ENCODE measurements at places on chromosomes 16 and 17.

DNA sequence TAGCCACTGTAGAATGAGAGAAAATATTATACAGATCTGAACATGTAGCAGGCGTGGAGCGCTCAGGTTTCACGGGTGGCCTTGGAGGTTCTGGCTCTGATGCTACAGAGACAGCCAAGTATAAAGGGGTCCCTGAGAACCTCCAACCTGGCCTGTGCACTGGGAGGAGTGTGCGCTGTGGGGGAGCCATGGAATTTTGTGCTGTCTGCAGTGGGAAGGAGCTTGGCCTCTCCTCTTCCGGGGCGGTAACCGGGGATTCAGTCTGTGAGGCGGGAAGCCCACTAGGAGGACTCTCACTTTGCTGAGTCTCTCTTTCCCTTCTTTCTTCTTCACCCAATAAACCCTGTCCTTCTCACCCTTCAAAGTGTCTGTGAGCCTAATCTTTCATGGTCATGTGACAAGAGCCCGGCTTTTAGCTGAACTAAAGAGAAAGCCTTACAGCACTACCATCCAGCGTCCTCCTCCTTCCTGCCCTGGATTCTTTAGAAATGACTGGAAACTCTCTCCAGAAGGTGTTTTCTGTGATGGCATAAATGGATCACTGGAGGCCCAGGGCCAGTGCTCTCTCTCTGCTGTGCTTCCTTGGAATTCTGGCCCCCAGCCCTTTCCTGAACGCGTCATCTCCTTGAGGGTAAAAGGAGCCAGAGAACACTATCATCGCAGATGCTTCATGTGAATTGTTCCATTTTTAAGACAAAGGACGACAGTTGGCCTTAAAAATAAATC is 232.1 kb upstream of the CACNG5 start:
- no peaks in the 10 kb centered on the region for H3K27me3 ChIP-seq
- no peak overlapping the region for H3K4me3 ChIP-seq
- no peaks in the 10 kb centered on the region for H3K36me3 ChIP-seq
- H3K27ac ChIP-seq: no peak overlapping the region

DNA sequence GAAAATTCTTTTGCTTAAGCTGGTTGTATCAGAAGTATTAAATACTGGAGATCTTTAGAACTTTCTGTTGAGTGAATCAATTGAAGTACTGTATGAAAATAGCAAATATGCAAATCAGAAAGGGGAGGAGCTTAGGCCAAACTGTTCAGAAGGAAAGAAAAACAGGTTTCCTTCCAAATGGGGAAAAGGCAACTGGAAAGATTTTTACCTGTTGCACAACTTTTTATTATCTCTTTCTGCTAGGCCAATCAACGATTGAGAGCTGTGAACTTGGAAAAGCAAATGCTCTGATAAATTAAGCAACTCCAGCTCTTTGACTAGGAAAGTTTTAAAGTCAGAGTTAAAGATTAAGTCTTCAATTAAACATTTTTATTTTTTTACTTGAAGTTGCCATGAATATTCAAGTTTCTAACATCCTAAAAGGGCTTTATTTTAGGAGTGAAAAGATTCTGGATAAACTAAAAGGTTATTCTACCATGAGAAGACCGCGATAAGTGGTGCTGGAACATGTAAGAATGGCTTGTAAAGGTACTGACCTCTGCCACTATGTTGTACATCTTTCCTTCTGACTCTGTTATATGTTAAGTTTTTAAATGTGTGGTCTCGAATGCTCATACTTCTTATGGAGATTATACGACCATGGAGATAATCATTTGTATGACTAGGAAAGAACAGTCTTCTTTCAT is 16.5 kb downstream of the DCUN1D3 start:
- no peak overlapping the region for H3K27ac ChIP-seq
- H3K4me3 ChIP-seq: no peak overlapping the region
- peaks cover 3% of the 10 kb centered on the region for H3K36me3 ChIP-seq

DNA sequence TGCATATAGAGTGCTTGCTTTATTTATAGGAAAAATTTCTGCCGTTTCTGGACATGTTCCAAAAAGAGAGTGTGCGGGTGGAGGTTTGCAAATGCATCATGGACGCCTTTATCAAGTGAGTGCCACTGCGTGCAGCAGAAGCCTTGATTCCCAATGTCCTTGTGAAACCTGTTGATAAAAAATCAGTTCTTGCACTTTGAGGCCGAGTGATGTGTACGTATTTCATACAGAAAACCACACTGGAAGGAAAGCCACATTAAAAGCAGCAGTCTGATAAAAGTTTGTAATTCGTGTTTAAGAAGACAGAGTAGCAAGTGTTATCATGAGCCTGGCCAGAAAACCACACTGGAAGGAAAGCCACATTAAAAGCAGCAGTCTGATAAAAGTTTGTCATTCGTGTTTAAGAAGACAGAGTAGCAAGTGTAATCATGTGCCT is 78.0 kb downstream of the KNOP1 start:
- H3K27me3 ChIP-seq: no peaks in the 10 kb centered on the region
- no peak for DNase-seq
- peaks cover 3% of the 10 kb centered on the region for H3K4me1 ChIP-seq

- H3K36me3 ChIP-seq: no peaks in the 10 kb centered on the region
- peak; percentile 25 for DNase-seq
- H3K27ac ChIP-seq: no peak overlapping the region
- H3K4me3 ChIP-seq: no peak overlapping the region
These were observed 16.0 kb upstream of the TANC2 start for GRCh38 chr17:62950067-62950466.

DNA sequence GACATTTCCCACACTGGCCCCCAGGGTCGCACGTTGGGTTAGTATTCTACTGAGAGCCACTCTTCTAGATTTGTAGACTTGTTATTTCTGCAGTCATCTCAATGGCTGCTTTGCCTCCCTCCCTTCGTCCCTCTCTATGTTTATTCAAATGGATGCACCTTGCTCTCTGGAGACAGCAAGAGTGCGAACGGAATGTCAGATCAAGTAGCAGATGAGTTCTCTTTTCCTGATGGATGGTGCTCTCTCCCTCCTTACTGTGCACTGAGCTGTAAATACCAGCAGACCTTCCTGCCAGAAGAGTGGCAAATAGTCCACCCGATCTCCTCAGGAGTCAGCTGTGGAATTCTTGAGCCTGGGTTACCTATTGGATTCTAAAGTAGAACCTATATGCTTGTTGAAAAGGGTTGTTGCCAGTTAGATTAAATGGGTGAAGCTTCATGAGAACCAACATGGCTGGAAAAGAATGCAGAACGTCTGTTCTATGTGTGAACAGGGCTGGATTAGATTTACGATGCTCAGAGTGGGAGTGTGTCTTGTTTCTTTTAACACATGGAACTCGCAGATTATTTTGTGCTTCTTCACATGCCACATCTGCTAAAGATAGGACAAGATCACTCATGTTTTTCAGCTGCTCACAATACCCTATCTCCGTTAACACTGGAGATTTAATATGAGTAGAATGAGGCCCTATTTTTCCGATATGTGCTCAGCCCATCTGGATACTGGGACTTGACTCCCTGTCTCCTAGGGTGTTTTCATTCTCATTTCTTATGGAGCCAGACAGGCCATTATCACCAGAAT is 6.1 kb downstream of the GNAO1 start:
- H3K4me3 ChIP-seq: no peak overlapping the region
- H3K27me3 ChIP-seq: peaks cover 9% of the 10 kb centered on the region
- no peak overlapping the region for H3K27ac ChIP-seq
- no peak for DNase-seq
- peaks cover 3% of the 10 kb centered on the region for H3K4me1 ChIP-seq

DNA sequence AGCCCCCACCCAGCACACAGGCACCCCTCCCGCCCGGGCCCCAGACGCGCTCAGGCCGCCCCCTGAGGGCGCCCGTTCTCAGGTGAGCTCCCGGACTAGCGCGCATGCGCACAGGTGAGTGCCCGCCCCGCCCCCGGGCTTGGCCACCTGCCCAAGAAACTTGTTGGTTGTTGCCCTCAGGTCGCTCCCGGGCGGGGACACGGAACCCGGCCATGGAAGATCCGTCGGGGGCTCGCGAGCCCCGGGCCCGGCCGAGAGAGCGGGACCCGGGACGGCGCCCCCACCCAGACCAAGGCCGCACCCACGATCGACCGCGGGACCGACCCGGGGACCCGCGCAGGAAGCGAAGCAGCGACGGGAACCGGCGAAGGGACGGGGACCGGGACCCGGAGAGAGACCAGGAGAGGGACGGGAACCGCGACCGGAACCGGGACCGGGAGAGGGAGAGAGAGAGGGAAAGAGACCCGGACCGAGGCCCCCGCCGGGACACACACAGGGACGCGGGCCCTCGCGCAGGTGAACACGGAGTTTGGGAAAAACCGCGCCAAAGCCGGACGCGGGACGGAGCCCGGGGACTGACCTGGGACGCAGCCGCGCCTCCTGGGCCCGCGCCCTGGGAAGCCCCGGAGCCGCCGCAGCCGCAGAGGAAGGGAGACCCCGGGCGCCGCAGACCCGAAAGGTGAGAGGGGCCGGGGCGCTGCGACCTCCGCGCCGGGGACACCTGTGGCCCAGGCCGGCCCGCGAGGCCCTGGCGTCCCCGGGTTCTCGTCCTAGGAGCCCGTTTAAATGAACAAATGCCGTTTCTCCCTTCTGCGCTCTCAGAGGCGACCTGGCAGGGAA is at the start of gene MARVELD3:
MARVELD3 (plus strand) TSS at position 167 of the 840 bp plus-strand sequence; CDS start at position 213, 46 bp downstream.
- H3K36me3 ChIP-seq: peaks cover 1% of the 10 kb centered on the region
- peaks cover 11% of the 10 kb centered on the region for H3K4me1 ChIP-seq
- peak within 1 kb of the TSS; percentile 89 for H3K4me3 ChIP-seq
- peak; percentile 76 for DNase-seq
- peak within 1 kb of the TSS; percentile 48 for H3K27ac ChIP-seq

GRCh38 chr16:7124701-7125100 is 207.9 kb upstream of the RBFOX1 start:
- H3K4me3 ChIP-seq: no peak overlapping the region
- no peaks in the 10 kb centered on the region for H3K27me3 ChIP-seq
- no peaks in the 10 kb centered on the region for H3K36me3 ChIP-seq

- no peaks in the 10 kb centered on the region for H3K36me3 ChIP-seq
- DNase-seq: no peak
- H3K27me3 ChIP-seq: no peaks in the 10 kb centered on the region
- no peak overlapping the region for H3K27ac ChIP-seq
- H3K4me3 ChIP-seq: no peak overlapping the region
- no peaks in the 10 kb centered on the region for H3K4me1 ChIP-seq
These were observed 108.4 kb downstream of the METRNL start for GRCh38 chr17:83187782-83188311.
